ENCODE measurements at places on chromosomes 4 and X. TPM values are rescaled to one million over a fixed set of nuclear protein-coding genes. Genes with fewer than 3 reads are reported as not detected.

The MTTP gene
- total RNA-seq, result 0.51 TPM

The PRDX4 gene
- 84.6 TPM for total RNA-seq

The LGI2 gene
- total RNA-seq, result 1.9 TPM

The TMEM31 gene
- not detected for total RNA-seq

The CHRNA9 gene
- not detected for total RNA-seq

The SOX3 gene
- not detected for total RNA-seq

The XG gene
- total RNA-seq, result 0.51 TPM

The AASDH gene
- 5.4 TPM for total RNA-seq

The CXorf58 gene
- total RNA-seq, result not detected

The RCHY1 gene
- total RNA-seq, result 28.6 TPM

The KDR gene
- 52.9 TPM for total RNA-seq

The SLC38A5 gene
- total RNA-seq, result 2.2 TPM

The KLHL34 gene
- total RNA-seq, result 2.2 TPM

The MAGEB2 gene
- total RNA-seq, result not detected

The CFI gene
- 12.6 TPM for total RNA-seq

The HS3ST1 gene
- total RNA-seq, result 8.4 TPM

The PPARGC1A gene
- 72.3 TPM for total RNA-seq

The GYPE gene
- total RNA-seq, result 0.44 TPM

The PCYT1B gene
- total RNA-seq, result 6.4 TPM

The HERC5 gene
- 1.6 TPM for total RNA-seq

The F8A3 gene
- total RNA-seq, result 9.2 TPM

The CENPI gene
- total RNA-seq, result 0.63 TPM

The FAM241A gene
- 6.7 TPM for total RNA-seq

The NALF2 gene
- total RNA-seq, result 35.5 TPM

The GLRA2 gene
- total RNA-seq, result not detected

The TBX22 gene
- not detected for total RNA-seq

Data from right atrium auricular region (tissue), 2 donors.